Heart left ventricle (tissue), 16 donors: ENCODE measurements at places on chromosomes 11 and 22. TPM values are rescaled to one million over a fixed set of nuclear protein-coding genes. Genes with fewer than 3 reads are reported as not detected.
A peak's percentile ranks its signal among the peaks of the same experiment; 100 is the strongest.

DNA sequence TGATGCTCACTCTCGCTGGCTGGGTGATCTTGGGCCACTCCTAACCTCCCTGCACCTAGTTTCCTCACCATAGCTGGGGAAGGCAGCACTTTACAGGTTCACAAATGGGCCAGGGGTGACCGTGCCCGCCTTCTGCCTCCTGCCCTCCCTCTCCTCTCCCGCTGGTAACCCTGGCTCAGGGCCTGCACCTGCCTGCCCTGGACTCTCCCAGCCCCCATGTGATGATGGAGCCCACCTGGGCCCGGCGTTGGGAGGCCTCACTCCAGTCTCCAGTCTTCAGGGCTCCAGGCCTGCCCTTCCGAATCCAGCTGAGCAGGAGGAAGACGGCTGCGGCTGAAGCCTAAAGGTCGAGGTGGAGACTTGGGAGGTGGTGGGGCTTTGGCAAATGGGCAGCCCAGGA lies 152.9 kb downstream of the CACNA1I start:
- no peaks in the 10 kb centered on the region for H3K4me1 ChIP-seq
- peaks cover 8% of the 10 kb centered on the region for H3K27me3 ChIP-seq
- H3K36me3 ChIP-seq, result no peaks in the 10 kb centered on the region
- no peak for DNase-seq

FLRT1 gene
- polyA plus RNA-seq, result 0.46 TPM

GRCh38 chr11:124481365-124482323 lies 36.1 kb upstream of the OR8B8 start:
- no peaks in the 10 kb centered on the region for H3K27me3 ChIP-seq
- no peaks in the 10 kb centered on the region for H3K36me3 ChIP-seq
- no peak overlapping the region for H3K27ac ChIP-seq
- H3K4me1 ChIP-seq, result no peaks in the 10 kb centered on the region
- peak; percentile 35 for DNase-seq

GRCh38 chr22:32660292-32660691 lies 141.2 kb upstream of the TIMP3 start:
- H3K27ac ChIP-seq, result no peak overlapping the region
- no peaks in the 10 kb centered on the region for H3K27me3 ChIP-seq
- DNase-seq, result peak; percentile 66
- H3K4me1 ChIP-seq, result peaks cover 6% of the 10 kb centered on the region

DNA sequence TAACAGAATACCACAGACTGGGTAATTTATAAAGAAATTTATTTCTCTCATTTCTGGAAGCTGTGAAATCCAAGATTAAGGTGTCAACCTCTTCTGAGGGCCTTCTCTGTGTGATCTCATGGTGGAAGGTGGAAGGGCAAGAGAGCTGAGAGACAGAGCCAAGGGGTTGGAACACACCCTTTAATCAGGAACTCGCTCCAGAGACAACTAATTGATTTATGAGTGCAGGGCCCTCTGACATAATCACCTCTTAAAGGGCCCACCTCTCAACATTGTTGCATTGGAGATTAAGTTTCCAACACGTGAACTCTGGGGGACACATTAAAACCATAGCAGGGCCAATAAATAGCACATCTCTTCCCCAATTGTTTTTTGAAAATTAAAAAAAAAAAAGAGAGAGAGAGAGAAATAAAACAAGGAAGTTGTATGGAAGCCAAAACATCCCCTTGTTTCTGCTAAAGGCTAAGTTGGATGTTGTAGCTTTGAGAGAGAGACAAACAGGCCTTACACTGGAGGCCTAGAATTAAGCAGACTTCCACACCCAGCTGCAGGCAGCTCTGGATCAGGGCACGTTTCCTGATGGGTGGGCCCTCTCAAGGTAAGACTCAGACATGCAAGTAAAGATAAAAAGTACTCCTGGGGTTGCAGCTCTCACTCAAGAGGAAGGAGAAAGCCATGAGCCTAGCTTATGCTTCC lies 64.1 kb upstream of the BIRC3 start:
- no peak for DNase-seq
- H3K36me3 ChIP-seq, result no peaks in the 10 kb centered on the region
- H3K27me3 ChIP-seq, result no peaks in the 10 kb centered on the region
- no peak overlapping the region for H3K27ac ChIP-seq
- H3K4me1 ChIP-seq, result no peaks in the 10 kb centered on the region

APOL5 gene
- polyA plus RNA-seq, result 0.07 TPM

GRCh38 chr22:34950489-34950888 lies 115.5 kb upstream of the ISX start:
- H3K27me3 ChIP-seq, result peaks cover 13% of the 10 kb centered on the region
- H3K4me1 ChIP-seq, result no peaks in the 10 kb centered on the region
- no peak for DNase-seq
- H3K27ac ChIP-seq, result no peak overlapping the region

DNA sequence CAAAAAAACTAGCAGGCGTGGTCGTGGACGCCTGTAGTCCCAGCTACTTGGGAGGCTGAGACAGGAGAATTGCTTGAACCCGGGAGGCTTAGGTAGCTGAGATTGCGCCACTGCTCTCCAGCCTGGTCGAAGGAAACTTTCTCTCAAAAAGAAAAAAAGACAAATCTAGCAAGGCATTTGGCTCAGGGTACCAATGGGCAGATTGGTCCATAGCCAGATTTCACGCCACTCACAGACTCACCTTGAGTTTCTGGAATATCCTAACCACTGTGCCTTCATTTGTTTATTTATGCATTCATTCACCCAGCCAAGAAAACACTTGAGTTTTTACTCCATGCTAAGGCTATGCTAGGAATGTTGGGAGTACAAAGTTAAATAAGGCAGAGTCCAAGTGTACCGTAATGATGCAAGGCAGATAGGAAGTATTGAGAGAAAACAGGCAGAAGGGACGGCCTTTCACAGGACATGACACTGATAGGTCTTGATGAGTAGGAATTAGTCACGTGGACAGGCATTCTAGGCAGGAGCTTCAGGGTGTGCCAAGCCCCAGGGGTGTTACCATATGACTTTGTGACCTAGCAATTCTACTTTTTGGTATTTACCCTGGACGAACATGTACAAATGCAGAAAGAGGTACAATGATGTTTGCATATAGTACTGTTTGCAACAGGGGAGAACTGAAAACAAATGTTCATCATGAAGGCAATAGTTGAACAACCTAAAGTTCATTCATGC lies 3.0 kb upstream of the PACSIN3 start:
- H3K36me3 ChIP-seq, result no peaks in the 10 kb centered on the region
- no peaks in the 10 kb centered on the region for H3K4me1 ChIP-seq
- H3K27me3 ChIP-seq, result no peaks in the 10 kb centered on the region
- no peak for DNase-seq

- H3K4me3 ChIP-seq, result no peak overlapping the region
- no peaks in the 10 kb centered on the region for H3K36me3 ChIP-seq
- no peak overlapping the region for H3K27ac ChIP-seq
- no peak for DNase-seq
These were observed 51.7 kb downstream of the DSCAML1 start for GRCh38 chr11:117745346-117745745.

DEUP1 gene
- not detected for polyA plus RNA-seq
